ENCODE measurements at places on chromosomes 7 and 10. TPM values are rescaled to one million over a fixed set of nuclear protein-coding genes. Genes with fewer than 3 reads are reported as not detected.

Gene PTF1A
- not detected for total RNA-seq

- DNase-seq, result no peak
Measured at GRCh38 chr7:5218564-5219360, 28.7 kb downstream of the WIPI2 start.

Gene STEAP4
- total RNA-seq, result 25.2 TPM

DNA sequence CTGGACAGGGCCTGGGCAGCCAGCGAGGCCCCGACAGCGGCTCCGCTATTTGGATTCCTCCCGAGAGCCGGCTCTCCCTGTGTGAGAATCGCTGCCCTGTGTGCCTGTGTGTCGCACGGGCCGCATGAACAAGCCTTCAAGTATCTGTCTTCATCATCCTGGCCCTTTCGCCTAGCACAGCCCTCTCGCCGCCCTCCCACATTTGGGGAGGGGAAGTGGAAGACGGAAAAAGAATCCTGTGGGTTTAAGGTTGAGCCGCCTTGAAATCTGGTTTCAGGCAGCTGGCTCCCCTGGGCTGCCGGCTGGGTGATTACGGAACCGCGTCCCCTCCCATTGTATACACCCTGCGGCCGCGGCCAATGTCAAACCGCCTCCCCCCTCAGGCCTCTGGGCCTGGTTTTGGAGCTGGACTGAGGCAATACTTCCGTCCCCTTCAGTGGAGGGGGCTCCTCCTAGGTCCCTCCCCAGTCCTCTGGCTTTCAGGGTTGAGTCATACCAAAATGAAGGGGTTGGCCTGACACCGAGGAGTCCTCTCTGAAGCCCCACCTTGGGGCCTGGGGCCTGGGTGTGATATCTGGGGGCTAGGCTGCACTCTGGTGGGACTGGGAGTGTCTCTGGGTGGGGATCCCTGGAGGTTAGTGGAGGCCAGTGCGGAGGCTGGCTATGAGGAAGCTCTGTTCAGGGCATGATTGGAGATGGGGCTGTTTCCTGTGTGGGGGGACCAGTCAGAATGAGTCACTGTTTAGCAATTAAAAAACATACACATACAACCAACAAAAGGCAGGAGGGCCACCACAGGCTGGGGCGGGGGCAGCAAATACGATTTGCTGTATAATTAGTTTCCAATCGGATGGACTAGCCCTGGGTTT is 1.7 kb downstream of the TRIM8 start:
- DNase-seq, result peak; percentile 94

DNA sequence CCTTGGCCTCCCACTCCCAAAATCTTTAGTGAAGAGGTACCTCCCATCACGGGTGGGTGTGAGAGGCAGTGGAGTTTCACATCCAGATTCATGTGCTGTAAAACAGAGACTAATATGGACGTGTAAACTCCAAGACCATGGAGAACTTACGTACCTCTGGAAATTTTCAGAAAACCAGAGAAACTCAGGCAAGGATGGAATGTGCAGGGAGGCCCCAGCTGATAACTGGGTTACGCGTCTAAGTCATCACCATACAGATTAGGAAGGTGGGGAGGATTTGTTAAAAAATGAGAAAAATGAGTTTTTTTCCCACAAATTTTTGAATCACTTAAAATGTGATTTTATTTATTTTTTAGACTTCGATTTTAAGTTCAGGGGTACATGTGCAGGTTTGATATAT is 16.3 kb upstream of the STN1 start:
- DNase-seq, result no peak

DNA sequence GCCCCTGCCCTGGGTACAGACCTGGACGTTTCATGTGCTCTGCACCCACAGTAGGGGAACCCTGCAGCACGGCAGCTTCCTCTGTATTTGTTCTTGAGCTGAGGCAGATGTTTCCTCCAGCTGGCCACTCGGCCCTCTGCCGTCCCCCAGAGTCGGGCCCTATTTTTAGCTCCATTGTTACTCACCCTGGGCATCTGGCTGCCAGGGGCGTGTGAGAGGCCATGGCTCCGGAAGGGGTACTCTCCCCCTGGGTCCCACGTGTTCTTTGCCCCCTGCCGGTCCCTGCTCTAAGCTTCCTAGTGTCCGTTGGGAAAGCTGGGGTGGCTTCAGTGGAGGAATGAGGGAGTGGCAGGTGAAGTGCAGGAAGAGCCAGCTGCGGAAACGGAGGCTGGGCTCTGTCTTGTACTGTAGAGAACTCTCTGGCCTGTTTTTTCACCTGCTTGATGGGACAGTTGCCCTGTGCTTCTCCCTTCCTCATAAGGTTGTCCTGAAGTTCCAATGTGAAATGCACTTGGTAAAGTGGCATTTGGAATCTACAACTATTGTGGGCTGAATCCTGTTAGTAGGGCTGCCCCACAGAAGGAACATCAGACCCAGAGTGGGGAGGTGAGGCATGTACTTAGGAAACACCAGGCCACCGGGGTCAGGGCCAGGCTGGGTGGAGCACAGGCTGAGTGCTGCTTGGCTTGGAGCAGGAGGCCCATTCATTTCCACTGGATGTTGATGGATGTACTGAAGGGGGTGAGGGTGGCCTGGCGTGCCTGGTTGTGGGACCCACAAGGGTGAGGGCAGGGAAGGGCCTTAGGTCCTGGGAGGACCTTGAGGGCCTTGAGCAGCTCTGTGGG is 30.6 kb downstream of the PALD1 start:
- peak; percentile 82 for DNase-seq

Gene DNTT
- total RNA-seq, result not detected

DNA sequence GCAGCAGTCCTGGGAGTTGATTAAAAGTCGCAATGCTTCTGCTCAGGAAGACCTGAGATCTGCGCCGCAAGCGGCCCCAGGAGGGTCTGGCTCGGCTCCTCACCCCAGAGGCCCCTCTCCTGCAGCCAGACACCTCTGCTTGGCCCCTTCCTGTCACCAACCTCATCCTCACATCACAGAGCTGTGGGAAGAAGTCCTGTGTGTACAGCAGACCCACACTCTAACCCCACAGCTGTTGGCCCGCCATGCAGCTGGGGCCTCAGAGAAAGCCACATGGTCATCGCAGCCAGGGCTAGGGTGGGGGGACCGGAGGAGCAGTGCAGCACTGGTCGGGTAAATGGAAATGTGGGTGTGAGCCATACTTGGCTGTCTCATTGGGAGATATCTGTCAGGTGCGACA is 97.7 kb downstream of the RGS10 start:
- DNase-seq, result no peak

GRCh38 chr7:90833443-90833842 is 237.3 kb downstream of the CDK14 start:
- DNase-seq, result no peak

DNA sequence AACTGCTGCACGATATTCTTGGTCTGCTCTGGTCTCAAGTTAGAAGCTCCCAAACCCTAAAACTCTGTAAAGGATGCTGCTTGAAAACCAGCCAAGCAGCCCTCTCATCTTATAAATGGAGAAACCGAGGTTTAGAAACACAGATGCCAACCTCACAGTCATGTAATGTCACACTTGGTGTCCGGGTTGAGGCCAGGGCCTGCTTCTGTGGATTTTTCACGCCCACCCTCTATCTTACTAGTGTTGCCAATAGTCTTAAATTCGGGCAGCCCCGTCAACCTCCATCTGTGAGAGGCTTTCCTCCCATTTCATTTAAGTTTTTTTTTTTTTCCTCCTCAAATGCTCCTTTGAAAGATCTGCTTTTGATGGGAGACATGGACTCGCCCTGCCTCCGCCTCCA is 28.9 kb downstream of the PLPP4 start:
- DNase-seq, result no peak

DNA sequence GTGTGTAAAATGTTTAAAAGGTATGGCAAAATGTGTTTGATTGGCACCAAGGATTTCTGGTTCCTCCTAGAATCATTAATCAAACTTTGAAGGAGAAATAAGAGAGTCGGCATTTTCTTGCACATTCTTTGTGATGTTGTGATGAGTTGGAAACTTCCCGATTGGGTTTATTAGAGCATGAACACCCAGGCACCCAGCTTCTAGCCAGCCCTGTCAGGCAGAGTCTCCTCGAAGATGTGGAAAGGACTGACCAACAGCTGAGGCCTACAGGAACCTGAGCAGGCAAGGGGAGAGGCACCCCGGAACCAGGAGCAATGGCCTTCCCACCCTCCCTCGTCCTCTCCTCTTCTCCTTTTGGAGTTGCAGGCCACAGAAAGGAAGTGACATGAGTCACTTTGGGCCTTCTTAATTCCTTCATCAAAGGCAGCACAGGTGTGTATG is 68.7 kb downstream of the EGFR start:
- no peak for DNase-seq

DNA sequence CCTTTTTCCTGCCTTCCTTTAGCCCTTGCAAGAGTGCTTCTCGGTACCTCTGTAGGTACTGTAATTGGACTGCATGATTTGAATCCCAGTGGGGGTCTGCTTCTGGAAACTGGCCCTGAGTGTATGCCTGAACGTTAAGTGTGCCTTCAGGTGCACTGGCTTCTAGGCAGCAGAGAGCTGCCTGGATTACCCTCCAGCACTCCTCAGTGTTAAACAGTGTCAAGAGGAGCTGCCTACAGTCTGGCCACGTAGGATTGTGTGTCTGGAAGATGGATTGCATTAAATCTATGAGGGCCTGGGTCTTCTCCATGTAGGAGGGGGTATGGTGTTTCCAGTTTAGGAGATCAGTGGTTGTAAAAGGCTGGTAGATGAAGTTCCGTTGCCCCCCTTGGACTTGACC is 103.7 kb downstream of the TRIM24 start:
- DNase-seq, result no peak

DNA sequence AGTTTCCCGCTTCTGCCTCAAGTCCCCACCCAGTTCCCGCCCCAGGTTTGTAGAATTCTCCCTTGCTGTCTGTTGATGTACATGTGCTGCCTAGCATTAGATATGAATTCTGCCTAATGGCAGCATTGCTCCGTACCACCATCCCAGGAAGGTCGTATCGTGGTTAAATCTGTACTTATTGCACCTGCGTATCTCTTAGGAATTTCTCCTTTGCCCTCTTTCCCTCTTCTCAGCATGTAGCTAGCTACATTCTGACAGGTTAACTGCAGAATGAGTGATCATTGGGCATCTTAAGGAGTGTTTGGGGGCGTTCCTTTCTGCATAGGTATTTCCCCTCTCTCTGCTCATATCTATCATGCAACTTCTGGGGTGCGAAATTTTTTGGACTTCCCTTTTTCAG is 293.1 kb downstream of the GPR158 start:
- no peak for DNase-seq

Gene CALML3
- total RNA-seq, result not detected

DNA sequence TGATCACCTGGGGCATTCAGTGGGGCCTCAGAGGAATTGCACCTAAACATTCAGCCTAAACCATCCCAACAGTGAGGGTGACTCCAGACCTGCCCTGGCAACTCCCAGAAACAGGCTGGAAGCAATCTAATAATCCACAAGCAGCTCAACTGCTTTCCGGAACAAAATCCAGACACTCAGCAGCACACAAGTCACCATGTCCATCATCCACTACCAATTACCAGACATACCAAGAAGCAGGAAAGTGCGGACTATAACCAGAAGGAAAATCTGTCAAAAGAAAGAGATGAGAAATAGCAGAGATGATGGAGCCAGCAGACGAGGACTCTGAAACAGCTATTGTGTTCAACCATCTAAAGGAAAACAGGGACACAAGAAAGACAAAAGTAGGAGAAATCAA is 342.6 kb upstream of the ZMIZ1 start:
- DNase-seq, result no peak

Gene CYP3A4
- not detected for total RNA-seq

Gene PAPSS2
- total RNA-seq, result 11.1 TPM

- DNase-seq, result no peak
Measured at GRCh38 chr10:70747192-70747965, 37.8 kb downstream of the TBATA start.

- DNase-seq, result no peak
Measured at GRCh38 chr10:69340695-69341094, 62.4 kb downstream of the HK1 start.

DNA sequence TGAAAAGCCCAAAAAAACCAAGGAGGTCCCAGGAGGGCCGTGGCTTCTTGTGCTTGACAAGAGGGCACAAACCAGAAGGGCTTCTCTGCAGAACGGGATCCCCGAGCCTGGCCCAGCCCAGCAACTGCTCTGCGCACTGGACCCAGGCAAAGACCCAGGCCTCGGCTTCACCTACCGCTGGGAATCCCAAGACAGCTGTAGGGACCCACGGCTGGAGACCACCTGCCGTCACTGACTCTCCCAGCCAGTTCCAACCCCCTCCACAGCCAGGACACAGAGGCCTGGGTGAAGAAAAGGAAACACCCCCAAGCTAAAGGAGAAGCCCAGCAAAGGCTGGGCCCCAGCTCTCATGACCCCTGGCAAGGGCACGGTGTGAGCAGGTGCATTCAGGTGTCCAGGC is 24.3 kb downstream of the PDGFA start:
- peak; percentile 53 for DNase-seq

Gene PRPS1L1
- total RNA-seq, result not detected

Gene NOM1
- total RNA-seq, result 6.6 TPM

DNA sequence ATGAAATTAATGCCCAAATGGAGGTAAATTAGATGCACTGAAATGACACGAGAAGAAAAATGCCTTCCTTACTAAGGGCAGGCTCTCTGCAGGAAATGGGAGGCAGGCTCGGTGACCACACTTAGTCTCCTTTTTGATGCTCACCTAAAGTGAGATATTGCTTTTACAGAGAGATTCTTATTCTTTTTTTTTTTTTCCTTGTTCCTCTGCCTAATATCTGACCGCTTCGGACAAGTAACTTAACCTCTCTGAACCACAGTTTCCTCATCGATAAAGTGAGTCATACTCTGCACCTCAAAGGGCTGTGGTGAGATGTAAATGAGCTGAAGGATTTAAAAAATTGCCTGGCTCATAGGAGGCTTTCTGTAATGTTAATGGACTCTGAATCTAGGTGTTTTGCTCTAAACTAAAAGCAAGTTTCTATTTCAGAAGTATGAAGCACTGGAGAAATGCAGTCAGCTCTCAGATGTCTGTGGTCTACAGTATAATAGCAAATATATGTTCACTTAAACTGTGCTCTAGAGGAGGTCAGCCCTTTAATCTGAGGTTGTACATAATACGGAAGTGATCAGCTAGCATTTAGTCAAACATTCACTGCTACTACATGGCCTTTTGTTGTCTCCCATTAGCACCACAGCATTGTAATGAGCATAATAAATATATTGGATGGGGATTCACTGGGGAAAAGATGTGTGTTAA is 23.2 kb downstream of the NKX2-3 start:
- DNase-seq, result no peak

GRCh38 chr7:33706771-33707200 is 198.6 kb upstream of the BMPER start:
- no peak for DNase-seq

Gene FAM25G
- total RNA-seq, result not detected

- DNase-seq, result no peak
Measured at GRCh38 chr7:42348071-42348470, 111.1 kb upstream of the GLI3 start.

- no peak for DNase-seq
Measured at GRCh38 chr10:43057231-43057711, 19.6 kb upstream of the RET start.

DNA sequence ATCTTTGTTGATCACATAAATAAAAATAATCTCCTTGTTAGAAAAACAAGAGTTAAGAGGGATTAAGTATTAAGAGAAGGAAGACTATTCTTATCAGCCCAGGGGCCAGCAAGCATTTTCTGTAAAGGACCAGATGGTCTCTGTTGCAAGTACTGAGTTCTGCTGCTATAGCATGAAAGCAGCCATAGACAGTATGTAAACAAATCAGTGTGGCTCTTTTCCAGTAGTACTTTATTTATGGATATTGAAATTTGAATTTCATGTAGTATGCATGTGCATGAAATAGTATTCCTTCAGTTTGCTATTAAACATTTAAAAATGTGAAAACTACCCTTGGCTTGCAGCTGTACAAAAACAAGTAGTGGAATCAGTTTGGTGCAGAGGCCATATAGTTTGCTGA is 81.7 kb downstream of the STK31 start:
- no peak for DNase-seq

Gene SFRP5
- total RNA-seq, result 2.5 TPM
